ENCODE measurements at places on chromosomes 6 and 20.

DNA sequence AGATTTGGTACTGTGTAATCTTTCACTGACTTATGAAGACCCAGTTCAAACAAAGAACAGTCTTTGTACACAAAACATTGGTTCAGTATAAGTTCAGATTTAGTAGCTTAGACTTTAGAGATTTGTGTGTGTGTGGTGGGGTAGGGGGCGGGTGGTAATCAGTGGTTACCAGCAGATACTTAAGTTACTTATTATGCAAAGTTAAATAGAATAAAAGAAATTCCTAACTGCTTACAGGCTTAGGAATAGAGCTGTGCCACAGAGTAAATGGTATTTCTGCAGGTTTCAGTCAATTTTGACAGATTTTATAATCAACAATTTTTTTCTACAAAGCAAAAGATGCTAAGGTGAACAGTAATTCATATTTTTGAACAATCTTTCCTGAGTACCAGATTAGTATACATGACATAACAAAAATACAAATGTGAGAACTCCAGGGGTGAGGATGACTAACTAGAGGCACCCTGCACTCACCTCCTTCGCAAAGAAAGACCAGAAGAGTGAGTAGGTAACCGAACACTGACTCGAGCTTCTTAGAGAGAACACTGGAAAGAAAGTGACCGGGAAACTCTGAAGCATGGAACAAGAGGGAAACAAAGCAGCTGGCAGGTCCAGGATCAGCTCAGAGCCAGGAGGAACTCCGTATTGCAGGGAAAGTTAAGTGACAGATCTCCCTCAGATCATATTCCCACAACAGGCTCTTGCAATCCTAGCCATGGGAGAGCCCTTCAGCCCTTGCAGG lies 560.6 kb downstream of the COL12A1 start:
- no peak for DNase-seq

DNA sequence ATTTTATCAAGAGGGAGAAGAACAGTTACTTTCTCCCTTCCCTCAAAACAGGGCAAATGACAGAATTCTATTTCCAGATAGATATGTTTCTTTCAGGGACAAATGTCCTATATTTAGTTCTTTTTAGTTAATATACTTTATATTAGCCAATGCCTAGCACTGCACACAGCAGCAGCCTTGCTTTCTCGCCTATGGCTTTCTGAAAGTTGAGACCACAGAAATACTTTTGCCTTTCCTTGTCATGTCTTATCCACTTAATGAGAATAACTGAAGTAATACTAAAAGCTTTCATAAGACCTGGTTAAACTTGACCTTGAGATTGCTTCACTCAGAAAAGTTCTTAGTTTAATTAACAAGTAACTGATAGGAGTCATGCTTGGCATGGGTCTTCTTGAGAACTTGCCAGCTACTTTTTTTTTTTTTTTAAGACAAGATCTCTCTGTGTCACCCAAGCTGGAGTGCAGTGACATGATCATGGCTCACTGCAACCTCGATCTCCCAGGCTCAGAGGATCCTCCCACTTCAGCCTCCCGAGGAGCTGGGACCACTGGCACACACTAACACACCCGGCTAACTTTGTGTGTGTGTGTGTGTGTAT lies 159.3 kb downstream of the CDKAL1 start:
- DNase-seq: no peak

DNA sequence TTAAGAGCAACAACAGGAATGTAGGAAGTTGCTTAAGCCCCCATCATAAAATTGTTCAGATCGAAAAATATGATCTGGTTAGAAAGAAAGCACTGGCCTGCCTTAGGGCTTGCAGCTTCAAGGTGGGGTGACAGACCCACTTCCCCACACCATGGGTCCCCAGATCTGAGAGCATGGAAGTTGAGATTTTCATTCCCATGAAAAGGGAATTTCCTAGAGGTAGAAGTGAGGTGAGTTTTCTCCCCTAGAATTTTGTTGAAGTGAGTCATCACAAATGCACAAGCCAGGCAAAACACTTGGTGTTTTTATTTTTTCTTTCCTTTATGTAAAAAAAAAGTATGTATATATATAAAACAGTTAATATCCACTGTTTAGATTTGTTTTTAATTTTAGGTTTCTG lies 213.6 kb upstream of the SUPT3H start:
- no peak for DNase-seq

GRCh38 chr6:166713434-166714186 lies 86.6 kb upstream of the RPS6KA2 start:
- no peak for DNase-seq

GRCh38 chr20:40148886-40149285 lies 540.1 kb downstream of the MAFB start:
- DNase-seq: no peak

GRCh38 chr6:128806261-128806660 lies 76.7 kb upstream of the LAMA2 start:
- DNase-seq: no peak

DNA sequence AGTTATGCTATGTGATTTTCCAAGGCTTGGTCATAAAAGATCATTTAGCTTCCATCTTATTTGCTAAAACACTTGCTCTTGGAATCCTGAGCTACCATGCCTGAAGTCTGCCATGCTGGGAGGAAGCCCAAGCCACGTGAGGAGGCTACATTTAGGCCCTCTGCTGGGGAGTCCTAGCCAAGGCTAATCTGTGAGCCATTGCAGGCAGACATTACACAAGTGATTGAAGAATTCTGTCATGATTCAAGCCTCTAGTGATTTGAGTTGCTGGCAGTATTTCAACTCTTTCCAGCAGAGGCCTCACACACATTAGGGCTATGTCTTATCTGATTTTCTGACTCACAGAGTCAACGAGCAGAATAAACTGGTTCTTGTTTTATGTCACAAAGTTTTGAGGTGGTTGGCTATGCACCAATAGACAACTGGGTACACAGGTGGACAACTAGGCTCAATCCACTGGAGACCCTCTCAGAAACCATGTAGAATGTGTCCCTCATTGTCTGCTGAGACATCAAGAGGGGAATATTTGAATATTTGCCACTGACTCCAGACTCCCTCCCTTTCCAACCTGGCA lies 227.2 kb upstream of the SULF2 start:
- DNase-seq: no peak

GRCh38 chr6:2476376-2476775 lies 231.0 kb upstream of the GMDS start:
- peak; percentile 12 for DNase-seq

GRCh38 chr6:36712816-36713215 lies 15.2 kb downstream of the RAB44 start:
- no peak for DNase-seq

GRCh38 chr6:126788861-126789365 lies 329.6 kb upstream of the RSPO3 start:
- DNase-seq: no peak

DNA sequence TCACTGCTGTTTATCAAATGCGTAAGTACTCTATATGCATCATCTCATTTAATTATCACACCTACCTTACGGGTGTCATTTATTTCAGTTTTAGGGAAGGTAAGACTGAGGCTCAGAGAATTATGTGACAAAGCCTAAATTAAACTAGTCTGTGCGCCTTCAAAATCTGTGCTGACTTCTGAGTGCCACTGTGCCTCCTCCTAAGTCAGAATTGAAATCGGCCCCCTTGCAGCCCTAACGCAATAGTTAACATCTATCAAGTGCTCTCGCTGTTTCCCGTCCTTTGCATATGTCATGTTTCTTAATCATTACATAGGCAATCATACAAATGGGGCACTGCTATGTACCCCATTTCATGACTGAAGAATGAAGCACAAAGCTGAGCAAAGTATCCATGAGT lies 79.0 kb upstream of the PDE10A start:
- DNase-seq: no peak

DNA sequence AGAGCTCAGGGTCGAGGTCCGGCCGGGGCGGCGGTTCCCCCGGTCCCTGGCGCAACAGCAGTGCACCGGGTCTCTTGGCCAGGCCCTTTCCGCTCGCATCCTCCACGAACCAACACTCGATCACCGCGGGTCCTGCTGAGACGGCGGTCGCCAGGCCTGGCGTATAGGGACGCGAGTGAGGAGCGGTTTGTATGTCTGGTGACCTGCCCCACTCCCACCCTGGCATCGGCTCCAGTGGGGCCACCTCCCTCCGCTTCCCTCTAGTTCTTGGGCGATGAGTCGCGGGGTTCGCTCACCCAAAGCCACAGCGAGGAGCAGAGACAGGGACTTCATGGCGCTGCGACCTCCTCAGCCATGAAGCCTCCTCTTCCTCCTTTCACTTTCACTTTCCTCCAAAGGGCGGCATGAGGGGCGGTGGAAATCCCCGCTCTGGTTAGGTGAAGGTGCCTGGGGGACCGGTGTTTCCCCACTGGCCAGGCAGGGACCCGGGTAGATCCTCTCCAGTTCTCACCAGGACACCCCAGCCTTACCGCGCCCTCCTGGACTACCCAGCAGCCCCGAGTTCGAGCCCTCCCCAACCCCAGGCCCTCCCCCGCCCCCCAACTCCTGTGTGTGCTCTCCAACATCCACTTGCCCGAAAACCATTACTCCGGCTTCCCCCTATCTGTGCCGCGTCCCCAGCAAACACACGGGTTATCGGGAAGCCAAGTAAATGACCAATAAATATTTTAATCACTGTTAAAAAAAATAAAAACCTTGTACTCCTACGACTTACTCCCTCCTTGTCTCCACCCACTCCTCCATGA lies at the start of gene TAPBP:
TAPBP (minus strand) TSS at position 370 of the 806 bp plus-strand sequence; CDS start at position 333, 37 bp downstream.
- peak; percentile 78 for DNase-seq

DNA sequence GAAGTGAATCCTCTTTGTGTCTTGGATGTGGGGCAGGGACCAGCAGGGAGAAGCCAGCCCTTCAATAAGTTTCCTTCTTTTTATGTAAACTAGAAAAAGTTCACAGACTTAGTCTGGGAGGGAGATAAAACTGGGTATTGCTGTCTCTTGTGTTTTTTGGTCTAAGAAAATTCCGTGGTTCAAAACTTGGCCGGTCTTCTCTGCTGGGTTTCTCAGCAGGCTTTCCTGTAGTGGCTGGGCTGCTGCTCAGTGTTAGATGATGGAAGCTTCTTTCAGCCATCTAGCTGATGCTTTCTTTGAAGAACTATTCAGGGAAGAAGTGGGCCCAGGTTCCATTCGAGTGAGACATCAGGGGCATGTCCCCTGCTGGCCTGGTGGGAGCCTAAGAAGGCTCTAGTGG lies 70.7 kb upstream of the SCP2D1 start:
- DNase-seq: no peak

DNA sequence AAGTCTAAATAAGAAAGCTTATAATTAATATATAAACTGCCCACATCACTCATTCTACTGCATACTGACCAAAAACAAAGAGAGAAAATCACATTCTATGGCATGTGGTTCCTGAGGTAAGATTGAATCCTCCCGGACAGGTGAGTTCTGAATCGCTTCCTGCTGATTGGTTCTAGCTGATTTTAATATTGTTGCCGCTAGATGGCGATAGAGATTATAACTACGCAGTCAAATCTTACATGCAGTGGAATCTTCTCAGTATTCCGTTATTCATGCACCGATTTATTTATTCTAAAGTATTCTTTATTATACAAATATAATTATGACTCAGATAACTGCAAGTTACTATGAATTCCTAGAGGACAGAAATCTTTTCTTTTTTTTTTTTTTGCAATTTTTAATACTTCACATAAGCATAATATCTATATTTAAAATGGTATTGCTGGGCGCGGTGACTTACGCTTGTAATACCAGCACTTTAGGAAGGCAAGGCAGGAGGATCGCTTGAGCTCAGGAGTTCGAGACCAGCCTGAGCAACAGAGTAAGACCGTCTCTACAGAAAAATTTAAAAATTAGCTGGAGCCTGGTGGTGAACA lies 24.2 kb upstream of the TMX4 start:
- DNase-seq: no peak

DNA sequence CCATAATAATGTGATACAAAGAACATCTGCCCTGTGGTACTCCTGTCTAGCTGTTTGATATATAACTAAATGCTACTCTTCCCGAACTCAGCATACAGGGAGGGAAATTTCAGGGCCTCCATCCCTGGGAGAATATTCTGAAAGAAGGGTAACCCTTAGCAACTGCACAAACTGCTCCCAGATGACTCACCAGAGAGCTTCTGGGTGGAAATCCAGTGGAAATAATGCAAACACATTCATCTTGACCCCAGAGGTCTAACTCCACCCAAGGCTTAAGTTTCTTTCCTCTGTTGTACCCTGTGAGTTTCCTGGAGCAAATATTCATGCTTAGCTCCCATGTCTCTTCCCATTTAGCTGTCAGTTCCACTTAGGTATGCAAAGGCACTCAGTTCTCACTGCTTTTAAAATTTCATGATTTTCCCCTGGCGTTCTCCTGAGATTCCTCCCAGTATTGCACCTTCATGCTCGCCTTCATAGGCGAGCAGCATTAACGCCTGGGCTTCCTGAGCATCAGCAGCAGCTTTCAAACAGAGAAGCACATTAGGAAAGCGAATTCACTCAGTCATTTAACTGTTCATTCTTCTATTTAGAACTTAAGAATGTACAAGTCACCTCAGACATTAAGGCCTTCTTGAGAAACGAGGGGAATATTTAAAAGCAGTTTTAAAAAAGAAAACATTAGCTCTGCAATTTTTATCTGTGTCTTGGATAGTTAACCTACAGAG lies 43.8 kb upstream of the LAMA4 start:
- DNase-seq: no peak

GRCh38 chr6:143902827-143903226 lies 38.6 kb downstream of the ZC2HC1B start:
- DNase-seq: no peak

- DNase-seq: no peak
Measured at GRCh38 chr20:34175079-34175478, 63.0 kb upstream of the EIF2S2 start.

DNA sequence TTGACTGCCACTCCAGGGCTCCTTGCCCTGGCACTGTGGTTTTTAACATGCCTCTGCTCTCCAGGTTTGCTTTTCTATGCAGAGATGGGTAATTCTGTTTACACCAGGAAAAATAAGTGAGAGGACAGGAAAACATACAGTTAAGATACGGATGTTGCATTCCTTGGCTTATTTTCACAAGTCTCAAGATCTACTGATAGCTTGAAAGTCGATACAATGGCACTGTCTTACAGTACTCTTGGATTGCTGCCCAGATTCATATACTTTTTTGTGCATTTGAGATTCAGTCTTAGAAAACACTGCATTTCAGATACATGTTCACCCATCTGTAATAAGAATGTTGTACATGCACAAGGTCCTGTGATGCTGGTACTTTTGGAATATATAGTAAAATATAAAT lies 159.6 kb upstream of the FLRT3 start:
- no peak for DNase-seq

DNA sequence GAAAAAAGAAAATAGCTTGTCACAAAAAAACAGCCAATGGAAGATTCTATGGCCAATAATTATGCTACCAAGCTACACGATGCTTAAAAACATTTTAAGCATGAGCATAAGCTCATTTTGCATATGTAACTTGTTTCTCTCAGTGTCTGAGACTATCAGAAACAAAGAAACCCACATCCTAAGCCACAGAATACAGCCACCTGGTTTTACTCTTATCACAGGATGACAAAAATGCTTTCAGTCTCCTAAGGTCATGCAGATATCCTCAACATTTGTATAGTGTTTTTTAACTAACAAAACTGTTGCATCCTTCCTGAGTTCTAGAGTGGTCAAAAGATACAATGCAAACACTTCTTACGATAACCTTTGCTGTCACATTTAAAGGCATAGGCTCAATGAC lies 172.1 kb upstream of the RUNX2 start:
- no peak for DNase-seq

- DNase-seq: no peak
Measured at GRCh38 chr20:39082622-39083398, 120.7 kb downstream of the DHX35 start.

- DNase-seq: no peak
Measured at GRCh38 chr6:133964702-133965101, 11.7 kb downstream of the TBPL1 start.

Measured in sciatic nerve (tissue), 2 donors.